ENCODE measurements at places on chromosomes 6 and 20.

- no peak for DNase-seq
Observed at GRCh38 chr6:84554706-84555105, 209.7 kb downstream of the TBX18 start.

GRCh38 chr6:77264970-77265369 lies 198.3 kb downstream of the HTR1B start:
- DNase-seq = no peak

DNA sequence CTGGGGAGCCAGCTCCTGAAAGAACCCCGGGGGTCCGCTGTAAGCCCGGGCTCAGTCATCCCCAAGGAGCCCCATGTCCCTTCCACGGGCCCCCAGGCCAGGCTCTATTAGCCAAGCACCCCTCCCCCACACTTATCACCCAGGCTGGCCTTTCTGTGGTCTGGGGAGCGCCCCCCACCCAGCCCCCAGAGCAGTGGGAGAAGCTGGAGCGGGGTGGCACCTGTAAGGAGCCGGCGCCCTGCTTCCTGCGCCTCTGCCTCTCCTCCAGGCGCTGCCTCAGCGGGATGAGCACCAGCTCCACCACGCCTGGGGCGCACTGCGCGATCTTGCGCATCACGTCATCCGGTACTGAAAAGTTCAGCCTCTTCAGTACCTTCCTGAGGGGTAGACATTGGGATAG lies 2.3 kb downstream of the SPEF1 start:
- DNase-seq = no peak

- DNase-seq = no peak
Observed at GRCh38 chr20:63471002-63471716, 1.3 kb downstream of the KCNQ2 start.

GRCh38 chr6:135993361-135993760 lies 141.9 kb downstream of the PDE7B start:
- no peak for DNase-seq

DNA sequence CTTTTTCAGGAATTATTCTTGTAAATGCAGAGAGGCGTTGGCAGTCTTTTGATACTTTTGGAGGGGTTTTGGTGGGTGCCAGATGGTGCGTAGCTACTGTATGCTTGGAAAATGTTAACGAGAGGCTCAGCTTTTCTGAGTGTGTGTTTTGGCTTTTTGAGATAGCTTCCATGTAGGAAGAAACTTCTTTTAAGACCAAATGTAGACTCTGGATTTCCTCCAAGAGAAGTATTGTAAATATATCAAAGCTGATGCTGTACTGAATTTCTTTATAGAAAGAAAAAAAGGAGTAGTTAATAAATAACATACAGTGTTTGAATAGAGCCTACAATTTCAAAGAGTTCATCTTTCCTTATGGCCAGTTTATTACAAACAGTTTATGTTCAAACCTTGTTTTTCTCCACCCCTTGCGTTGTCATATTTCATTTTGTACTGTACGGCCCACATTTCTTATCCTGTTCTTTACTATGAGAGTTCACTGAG lies 16.7 kb downstream of the TIAM2 start:
- no peak for DNase-seq

DNA sequence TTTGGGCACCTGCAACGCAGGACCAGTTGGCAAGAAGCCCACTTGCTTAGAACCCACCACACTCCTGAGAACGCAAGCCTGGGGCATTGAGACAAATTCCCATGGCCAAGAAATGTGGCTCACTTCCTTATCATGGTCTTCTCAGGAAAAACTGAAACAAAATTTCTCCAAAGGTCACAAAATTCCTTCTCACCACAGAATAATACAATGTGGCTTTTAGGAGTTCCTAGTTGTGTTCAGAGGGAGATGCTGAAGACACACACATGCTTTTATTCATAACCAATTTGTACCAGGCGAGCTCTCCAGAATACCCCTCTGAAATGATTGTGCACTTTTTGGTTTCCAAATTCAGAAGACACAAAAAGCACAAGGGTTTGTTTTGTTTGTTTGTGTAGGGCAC lies 31.6 kb downstream of the ADTRP start:
- DNase-seq = no peak

GRCh38 chr6:159056432-159056831 lies 11.6 kb upstream of the TAGAP start:
- DNase-seq = no peak

Data from NCI-H2107 (cell line).